ENCODE measurements at places on chromosomes 3 and 15.

GRCh38 chr15:92020804-92021203, 167.3 kb downstream of the SLCO3A1 start:
- no peak for DNase-seq

GRCh38 chr3:60228823-60229222, 1022.4 kb downstream of the FHIT start:
- no peak for DNase-seq

GRCh38 chr15:37095770-37096557, 4.4 kb downstream of the MEIS2 start:
- peak; percentile 54 for DNase-seq

- peak; percentile 8 for DNase-seq
Measured at GRCh38 chr3:123349201-123349535, 99.7 kb downstream of the ADCY5 start.

- DNase-seq: no peak
Measured at GRCh38 chr3:34929036-34929435, 710.3 kb upstream of the ARPP21 start.

- DNase-seq: no peak
Measured at GRCh38 chr15:92473756-92474155, 80.1 kb downstream of the ST8SIA2 start.

GRCh38 chr3:27290760-27291159, 78.4 kb downstream of the NEK10 start:
- no peak for DNase-seq

- DNase-seq: no peak
Measured at GRCh38 chr15:101600035-101600434, 52.1 kb downstream of the TM2D3 start.

DNA sequence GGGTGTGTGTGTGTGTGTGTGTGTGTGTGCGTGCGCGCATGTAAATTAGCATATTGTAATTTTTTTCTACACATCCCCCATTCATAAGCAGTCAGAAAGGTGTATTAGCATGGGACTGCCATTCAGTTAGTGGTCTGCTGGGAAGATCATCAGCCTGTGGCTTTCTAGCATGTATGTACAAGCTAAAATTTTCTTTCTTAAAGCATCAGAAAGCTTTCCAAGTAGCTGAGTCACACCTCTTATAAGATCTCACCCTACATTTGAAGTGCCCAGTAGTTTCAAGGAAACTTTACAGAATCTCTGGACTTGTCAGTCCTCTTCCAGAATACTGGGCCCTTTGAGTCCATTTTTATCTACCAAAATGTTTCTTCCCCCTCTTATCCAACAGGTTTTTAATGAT, 411.4 kb upstream of the TPRG1 start:
- no peak for DNase-seq

- DNase-seq: no peak
Measured at GRCh38 chr3:31932990-31933389, 48.1 kb downstream of the OSBPL10 start.

DNA sequence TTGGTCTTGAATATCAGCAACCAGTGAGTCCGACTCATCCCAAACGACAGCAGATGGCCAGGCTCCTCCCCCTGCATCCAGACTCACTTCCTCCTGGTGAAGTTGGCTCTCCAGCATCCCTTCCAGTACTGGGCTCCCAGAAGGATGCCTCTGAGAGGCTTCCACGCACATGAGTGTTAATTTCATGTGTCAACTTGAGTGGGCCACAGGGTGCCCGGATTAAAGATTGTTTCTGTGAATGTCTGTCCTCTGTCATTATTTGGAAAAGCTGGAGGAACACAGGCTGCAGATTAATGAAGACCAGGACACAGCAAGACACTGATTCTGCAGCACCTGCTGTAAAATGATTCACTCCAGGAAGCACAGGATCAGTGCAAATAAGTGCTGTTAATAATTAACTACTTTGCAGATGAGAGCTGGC, 99.8 kb downstream of the ATP10A start:
- no peak for DNase-seq

DNA sequence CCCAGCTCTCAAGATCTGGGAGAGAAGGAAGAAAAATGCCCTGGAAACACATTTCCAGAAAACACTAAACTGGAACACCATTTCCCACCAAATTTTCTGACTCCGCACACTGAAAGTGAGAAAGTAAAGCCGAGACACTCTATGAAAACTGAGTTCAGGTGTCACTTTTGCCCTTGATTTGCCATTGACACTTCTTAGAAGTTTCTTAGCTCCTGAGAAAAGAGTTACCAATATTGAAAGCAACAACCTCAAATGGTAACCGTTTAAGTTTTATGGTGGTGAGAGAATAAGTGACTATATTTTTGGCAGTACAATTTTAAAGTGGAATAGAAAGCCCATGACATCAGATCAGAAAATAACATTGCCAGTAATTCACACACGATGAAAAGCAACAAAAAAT, 39.0 kb downstream of the CD86 start:
- no peak for DNase-seq

GRCh38 chr3:62624185-62624584, 250.8 kb upstream of the FEZF2 start:
- DNase-seq: no peak

- DNase-seq: no peak
Measured at GRCh38 chr3:182682263-182683241, 110.8 kb upstream of the ATP11B start.

DNA sequence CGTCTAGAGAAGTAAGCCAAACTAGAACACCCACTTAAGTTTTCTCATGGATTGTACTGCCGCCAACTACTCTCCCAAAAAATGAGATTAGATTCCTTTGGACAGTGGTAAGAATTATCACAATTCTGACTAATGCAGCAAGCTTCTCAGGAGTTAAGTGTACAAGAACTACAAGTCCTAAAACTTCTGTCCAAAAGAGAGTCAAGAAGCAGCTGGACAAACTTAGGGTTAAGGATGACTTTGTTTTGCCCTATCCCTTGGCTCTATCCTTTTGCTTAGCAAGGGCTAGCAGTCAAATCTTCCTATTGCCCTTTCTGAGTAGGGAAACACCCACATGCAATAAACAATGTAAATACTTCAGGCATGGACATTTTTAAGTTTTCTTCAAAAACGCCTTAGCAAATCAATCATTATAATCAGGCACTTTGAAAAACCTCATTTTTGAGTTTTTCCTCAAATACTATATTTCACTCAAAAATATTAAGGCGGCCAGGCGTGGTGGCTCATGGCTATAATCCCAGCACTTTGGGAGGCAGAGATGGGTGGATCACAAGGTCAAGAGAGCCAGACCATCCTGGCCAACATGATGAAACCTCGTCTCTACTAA, 19.5 kb downstream of the RAF1 start:
- no peak for DNase-seq

DNA sequence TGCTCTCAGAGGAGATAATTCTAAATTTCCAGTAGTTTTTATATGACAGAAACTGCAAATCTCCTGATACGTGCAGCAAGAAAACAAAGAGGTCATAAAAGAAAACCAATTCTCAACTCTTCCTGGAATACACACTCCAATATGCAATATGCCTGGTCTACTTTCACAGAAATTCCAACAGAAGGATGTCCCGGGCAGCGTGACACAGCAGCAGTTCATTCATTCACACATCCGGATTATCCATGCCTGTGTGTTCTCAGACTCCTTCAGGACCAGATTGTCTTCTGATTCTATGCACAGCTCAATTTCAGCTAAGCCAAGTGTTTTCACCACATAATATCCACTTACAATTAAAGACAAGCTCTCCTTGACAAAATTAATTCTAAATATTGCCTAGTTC, 64.3 kb downstream of the FBN1 start:
- DNase-seq: no peak

DNA sequence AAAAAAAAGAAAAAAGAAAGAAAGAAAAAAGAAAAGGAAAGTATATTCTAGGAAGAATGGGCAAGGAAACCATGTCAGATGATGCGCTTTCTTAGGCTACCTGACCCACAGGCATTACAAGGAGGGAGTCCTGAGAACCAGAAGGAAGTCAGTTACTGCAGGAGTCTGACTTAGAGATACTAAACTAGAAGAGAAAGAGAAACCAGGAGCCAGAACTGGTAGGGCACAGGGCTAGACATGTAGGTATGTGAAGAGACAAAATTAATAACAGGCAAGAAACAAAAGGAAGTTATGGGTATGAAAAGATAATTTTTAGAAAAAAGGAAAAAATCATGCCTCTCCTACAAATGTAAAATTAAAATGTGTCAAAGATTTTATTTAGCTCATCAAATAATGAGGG, 63.3 kb upstream of the LRRN1 start:
- no peak for DNase-seq

GRCh38 chr3:114274929-114275328, 18.9 kb upstream of the TIGIT start:
- DNase-seq: no peak

DNA sequence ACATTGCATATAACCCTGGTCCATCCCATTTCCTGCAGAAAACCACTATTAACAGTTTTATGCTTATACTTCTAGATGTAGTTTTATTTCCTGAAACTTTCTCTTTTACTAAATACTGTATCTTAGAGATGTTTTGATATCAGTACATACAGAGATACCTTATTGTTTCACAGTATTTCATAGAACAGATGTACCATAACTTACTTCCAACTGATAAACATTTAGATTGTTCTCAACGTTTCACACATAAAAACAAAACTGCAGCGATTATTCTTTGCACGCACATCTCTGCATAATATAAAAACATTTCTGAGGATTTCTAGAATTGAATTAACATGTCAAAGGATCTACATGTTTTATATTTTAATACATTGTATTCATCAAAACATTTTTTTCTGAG, 2.6 kb downstream of the ZNF80 start:
- no peak for DNase-seq

GRCh38 chr3:130671545-130672312, 74.9 kb downstream of the PIK3R4 start:
- DNase-seq: no peak

- no peak for DNase-seq
Measured at GRCh38 chr3:78642226-78643035, 1125.4 kb downstream of the ROBO1 start.

GRCh38 chr3:129812589-129812988, 80.9 kb downstream of the TMCC1 start:
- DNase-seq: no peak

DNA sequence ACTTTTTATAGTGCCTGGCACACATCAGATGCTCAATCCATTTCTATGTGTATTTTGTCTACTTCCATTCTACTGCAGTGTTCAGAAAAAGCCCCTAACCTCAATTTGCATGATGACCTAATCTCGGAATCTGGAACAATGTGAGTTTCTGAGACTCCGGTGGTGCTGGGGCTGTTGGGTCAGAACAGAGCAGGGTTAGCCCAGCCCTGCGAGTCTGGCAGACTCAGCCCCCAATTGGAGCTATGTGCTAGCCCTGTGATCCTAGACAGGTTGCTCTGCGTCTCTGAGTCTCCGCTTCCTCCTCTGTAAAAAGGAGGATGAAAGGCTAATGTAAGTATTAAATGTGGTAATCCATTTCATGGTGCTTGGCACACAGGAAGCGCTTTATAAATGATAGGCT, 95.0 kb upstream of the ICE2 start:
- no peak for DNase-seq

GRCh38 chr3:128875556-128876120, 3.8 kb upstream of the ACAD9 start:
- DNase-seq: peak; percentile 52

DNA sequence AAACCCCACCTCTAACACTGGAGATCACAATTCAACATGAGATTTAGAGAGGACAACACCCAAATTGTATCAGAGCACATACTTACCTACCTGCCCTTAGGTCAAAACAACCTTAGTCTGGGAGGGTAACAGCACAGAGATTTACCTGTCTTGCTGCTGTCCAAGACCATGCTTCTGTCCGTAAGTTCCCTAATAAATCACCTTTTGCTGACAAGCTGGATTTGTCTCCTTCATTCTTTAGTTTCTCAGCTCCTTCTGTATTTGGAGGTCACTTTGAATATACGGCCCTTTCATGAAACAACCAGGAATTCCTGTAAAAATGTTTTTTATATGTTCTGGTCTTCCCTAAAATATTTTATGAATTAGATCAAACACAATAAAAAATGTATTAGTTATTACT, 1.6 kb upstream of the ABHD5 start:
- DNase-seq: no peak

DNA sequence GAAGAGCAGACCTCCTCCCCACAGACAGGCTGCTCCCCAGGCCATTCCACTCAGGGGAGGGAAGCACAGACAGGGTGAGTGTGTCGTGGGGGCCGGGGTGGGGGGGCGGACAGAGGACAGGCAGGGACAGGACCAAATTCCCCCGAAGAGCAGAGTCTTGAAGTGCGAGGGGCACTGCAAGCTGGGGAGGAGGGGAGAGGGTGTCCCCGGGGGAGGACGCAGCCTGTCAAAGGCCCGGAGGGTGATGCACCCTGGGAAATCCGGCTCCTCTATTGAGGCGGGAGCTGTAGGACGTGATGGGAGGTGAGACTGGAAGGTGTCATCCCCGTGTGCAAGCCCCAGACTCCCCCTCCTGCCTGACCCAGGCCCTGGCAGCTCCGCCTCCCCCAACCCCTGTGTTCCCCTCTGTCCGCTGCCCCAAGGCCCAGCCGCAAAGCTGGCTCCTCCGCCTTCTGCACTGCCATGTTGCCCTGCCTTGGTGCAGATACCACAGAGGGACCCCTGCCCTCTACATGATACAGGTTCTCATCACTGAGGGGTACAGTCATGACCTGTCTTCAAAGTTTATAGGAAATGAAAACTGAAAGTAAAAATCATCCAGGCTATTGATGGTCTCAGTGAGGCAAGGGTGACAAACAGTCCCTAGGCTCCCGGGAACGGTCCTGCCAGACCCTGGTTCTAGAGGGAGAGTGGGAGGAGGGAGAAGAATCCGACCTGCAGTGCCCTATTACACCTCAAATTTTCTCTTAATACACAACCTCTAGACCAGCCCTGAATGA, 76.3 kb upstream of the IQSEC1 start:
- DNase-seq: no peak

GRCh38 chr3:25723802-25724201, 59.1 kb upstream of the TOP2B start:
- no peak for DNase-seq

GRCh38 chr3:37993460-37993819, 2.9 kb downstream of the VILL start:
- no peak for DNase-seq

DNA sequence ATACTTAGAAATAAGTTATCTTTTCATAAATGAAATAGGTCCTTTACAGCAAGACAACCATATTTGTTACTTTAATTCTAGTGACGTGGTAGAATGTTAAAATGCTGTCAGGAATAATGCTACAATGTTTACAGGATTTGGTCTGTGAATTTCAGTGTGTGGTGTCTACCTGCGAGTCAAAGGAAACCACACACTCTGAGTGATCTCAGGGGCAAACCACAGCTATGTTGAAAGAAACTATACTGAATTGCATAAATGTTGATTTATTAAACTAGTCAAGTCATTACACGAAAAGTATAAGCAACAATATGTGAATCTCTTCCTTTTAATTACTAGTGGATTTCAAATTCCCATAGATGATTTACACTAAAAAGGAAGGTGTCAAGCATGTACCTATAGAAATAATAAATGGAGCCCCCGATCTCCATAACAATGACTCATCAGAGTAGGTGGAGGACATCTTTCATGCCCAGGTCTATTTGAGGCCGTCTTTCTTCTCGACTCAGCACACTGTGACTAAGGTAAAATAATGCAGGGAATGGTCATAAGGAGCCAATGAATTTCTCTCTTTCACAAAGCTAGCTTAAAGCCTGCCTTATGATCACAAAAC, 463.0 kb downstream of the ERC2 start:
- no peak for DNase-seq

- DNase-seq: no peak
Measured at GRCh38 chr3:127753898-127754410, 68.4 kb downstream of the MGLL start.

- DNase-seq: no peak
Measured at GRCh38 chr15:40349163-40349562, 1.7 kb upstream of the PHGR1 start.
